ENCODE measurements at places on chromosomes 2 and 18.
A peak's percentile ranks its signal among the peaks of the same experiment; 100 is the strongest.

- DNase-seq, result no peak
Measured at GRCh38 chr2:108937367-108938017, 51.5 kb downstream of the EDAR start.

GRCh38 chr2:202141329-202141947 lies 68.4 kb downstream of the KIAA2012 start:
- DNase-seq, result no peak

DNA sequence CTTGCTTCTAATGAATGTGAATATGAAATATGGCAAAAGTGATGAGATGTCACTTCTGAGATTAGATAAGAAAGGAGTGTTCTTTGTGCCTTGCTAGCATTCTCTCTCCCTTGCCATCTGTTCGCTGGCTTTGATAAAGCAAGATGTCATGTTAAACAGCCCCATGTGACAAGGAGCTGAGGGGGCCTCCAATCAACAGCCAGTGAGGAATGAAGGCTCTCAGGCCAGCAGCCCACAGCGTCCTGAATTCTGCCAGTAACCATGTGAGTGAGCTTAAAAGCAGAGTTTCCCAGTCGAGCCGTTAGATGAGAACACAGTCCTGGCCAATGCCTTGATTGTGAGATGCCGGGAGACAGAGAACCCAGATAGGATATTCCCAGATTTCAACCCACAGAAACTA lies 198.8 kb downstream of the IRS1 start:
- DNase-seq, result no peak

GRCh38 chr18:63247506-63247905 lies 72.1 kb downstream of the BCL2 start:
- DNase-seq, result no peak

- peak; percentile 64 for DNase-seq
Measured at GRCh38 chr2:71157124-71157793, 26.8 kb downstream of the MPHOSPH10 start.

DNA sequence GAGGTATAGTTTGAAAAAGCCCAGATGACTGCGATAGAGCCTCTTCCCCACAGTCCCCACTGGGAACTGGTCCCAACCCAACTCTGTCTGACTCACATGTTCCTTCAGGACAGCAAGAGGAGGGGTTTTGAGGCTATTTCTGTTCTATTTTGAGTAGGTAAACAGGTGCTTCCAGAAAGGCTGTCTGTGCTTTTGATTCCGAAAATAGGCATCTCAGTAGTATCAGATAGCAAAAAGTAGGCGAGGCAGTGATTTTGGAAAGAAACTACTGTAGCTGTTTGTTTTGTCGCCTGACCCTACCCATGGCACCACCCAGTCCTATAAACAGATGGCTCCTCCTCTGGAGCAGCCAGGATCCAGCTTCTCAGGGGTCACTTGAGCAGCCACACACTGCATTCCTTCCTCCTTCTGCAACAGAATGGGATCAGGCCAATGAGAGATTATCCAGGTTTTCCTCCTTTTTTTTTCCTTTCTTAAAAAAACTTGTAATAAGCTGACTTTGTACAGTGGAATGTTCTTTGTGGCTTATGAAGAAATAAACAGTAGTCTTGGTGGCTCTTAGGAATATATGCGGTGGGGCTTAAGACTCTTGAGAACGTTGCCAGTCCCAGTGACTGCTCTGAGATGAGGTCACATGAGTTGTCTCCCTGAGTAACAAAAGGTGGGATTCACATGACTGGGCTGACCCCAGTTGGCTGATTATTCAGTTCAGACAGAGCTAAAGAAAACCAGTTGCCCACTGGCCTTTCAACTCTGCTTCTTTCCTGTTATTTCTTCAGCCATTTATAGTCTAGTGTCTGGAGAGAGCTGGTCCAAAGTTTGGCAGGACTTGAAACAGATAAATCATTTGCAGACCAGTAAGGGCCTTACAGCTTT lies 98.6 kb downstream of the KCNS3 start:
- no peak for DNase-seq

GRCh38 chr2:45145073-45145899 lies 136.0 kb upstream of the SIX2 start:
- DNase-seq, result no peak

DNA sequence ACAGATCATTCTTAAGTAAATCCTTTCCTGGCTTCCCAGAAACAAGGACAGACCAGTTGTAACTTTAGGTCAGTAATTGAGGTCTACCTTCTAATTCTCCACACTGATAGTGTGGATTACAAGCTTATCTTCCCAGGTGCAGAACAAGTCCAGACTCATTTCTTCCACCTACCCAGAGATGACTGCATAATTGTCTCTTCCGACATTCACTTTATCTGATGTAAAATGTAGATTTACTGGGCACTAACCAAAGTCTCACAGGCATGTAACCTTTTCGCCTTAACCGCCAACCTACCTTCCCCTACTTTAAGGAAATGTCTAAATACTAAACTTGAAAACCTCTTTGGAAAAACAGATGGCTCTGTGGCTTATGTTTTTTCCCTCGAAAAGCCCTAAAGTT lies 96.2 kb downstream of the NCK2 start:
- no peak for DNase-seq

DNA sequence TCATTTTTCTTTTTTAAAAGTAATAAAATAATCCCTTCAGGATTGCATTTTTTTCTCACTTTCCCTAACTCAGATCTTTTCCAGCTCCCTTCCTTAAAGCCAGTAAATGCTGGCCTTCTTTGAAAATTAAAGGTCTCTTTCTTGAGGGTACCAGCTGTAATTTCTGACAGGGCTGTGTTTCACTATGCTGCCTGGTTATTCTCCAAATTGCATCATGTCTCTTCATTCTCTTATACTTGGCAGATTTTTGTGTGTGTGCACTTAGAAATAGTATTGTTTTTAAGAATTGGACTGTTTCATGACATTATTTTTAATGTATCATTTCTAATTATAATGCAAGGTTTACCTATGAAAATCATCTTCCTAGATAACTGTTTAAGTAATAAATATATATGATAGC lies 72.0 kb upstream of the EPB41L5 start:
- no peak for DNase-seq

- DNase-seq, result no peak
Measured at GRCh38 chr2:112523291-112523777, 18.9 kb upstream of the POLR1B start.

GRCh38 chr2:223771475-223771874 lies 65.9 kb downstream of the AP1S3 start:
- no peak for DNase-seq

DNA sequence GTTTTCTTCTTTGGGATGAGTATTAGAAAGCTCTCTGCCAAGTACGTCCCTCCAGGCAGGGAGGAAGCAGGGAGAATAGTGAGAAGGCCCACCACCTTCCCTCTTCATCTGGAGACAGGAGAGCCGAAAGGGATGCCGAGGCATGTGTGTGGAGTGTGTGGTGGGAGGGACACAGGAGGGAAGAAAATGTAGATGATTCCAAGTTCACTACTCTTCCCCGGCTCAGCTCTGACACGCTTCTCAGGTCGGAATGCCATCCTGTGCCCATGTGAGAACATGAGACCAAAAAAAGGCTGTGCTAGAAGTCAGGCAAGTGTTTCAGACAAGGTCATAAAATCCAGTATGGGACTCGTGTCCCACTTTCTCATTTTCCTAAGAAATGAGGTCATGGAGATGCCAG lies 47.4 kb downstream of the GYPC start:
- no peak for DNase-seq

GRCh38 chr18:25284281-25284680 lies 67.7 kb downstream of the ZNF521 start:
- DNase-seq, result no peak

GRCh38 chr2:100818606-100819369 lies 1.2 kb upstream of the NPAS2 start:
- DNase-seq, result no peak

DNA sequence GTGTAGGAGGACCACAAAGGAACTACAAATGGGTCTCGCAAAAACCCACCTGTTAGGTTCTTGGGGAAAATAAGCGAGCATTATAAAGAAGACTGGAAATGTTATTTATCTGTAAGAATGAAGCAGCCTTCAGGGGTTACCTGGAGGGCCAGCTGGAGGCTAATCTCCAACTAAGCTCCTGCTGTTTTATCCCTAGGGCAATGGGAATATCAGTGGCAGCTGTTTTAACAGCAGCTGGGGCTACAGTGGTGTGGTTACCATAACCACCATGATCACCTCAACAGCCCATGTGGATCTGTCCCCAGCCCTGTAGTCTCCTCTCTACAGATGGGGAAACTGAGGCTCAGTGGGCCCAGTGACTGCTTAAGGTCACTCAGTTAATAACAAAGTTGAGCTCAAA lies 108.1 kb downstream of the FTCDNL1 start:
- DNase-seq, result no peak

- no peak for DNase-seq
Measured at GRCh38 chr2:168607992-168608391, 151.9 kb downstream of the CERS6 start.

GRCh38 chr2:118032169-118033013 lies 18.5 kb upstream of the CCDC93 start:
- DNase-seq, result peak; percentile 41

DNA sequence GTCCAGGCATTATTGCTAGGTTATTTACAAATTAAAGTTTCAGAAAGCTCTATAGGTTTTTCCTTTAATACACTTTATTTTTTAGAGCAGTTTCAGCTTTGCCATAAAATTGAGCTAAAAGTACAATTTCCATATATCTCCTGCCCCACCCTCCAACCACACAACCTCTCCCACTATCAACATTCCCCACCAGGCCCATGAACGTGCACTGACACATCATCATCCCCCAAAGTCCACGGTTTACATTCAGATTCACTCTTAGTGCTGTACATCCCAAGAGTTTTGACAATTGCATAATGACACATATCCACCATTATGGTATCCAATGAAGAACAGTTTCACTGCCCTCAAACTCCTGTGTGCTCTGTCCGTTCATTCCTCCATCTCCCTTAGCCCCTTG lies 139.4 kb downstream of the NBAS start:
- peak; percentile 59 for DNase-seq

DNA sequence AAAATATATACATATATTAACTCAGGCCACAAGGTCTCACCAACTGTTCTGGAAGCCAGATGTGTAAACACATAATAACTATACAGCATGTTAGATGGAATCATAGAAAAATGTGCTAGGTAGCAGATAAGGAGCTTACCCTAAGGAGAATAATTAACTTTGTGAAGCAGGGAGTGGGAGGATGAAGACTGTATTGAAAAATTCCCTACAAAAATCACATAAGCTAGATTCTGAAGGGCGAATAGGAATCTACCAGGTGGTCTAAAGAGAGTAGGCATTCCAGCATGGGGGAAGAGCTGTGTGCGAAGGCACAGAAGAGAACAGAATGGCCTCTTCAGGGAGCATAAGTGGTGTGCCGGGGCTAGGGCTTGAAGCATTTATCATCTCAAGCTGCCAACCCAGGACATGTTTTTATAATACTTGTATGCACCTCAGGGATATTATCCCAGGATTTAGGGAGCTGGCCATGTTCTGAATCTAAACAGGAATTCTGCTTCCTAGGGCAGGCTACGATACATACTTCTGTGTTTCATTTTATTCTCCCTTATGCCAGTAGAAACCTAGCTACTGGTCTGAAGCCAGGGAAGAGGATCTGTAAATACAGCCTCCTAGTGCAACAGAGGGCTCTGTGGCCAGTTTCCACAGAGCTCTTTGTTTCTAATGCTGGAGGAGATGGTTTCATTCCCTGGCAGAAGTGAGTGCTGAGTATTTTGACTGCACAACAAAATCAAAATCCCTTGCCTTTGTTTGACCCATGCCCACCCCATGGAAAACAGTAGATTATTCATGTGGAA lies 56.7 kb downstream of the NEMP2 start:
- DNase-seq, result no peak
